Astrocyte of the cerebellum (primary cell): ENCODE measurements at places on chromosomes 13 and 19.

- no peak for DNase-seq
Measured at GRCh38 chr13:38167164-38167822, 182.4 kb upstream of the UFM1 start.

GRCh38 chr19:15276620-15277215, 44.5 kb upstream of the EPHX3 start:
- no peak for DNase-seq

DNA sequence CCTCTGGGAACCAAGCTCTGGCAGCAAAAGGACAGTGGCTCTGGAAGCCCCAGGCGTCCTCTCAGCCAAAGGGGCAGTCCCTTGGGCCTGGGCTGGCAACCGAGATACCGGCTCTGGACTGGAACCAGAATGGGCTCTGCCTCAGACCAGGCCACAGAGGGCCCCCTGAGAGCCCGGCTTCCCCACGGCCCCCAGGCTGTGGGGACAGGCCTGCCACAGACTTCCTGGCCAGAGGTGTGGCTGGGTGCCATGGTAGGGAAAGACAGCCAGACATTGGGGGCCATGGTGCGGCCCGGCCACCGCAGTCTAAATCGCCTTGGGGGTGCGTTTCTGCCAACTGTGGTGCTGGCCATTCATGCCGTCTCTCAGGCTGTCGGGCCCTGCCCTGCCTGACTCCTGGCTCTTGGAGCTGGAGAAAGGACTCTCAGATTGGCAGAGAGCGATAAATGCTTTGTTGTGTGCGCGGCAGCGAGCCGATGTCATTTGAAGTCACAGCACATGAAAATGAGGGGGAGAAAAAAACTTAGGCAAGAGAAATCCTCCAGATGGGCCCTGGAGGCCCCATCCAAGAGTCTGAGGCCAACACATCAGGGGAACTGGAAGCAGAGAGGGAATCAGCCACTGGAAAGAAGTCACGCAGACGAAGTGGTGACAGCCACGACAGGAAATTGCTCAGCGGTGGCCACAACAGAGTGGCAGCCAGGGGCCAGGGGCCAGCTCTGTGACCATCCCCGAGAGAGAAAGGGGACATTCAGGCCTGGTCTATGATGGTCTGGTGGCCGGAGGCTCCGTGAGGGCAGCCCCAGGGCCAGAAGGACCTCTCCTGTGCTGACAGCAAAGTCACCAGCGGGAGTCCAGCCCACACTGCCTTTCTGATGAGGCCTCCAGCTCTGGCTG, 26.5 kb downstream of the SH3GL1 start:
- no peak for DNase-seq

- no peak for DNase-seq
Measured at GRCh38 chr19:55460670-55461258, 678 bp downstream of the ISOC2 start.

DNA sequence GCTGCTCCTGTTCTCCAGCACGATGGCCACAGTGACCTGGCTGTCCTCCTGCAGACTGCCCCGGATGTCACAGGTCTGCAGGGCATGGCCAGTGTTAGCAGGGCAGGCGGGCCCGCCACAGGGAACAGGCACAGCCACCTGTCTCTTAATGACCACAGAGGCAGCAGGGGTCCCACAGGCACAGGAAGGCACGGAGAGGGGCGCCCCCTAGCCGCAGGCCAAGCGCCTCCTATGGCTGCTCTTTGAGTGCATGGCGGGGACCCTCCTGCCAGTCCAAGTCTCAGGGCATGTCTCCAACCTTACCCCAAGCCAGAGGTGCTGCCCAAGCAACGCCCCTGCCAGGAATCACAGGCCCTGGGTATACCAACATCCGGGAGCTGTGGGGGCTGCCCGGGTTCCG, 14.1 kb downstream of the IZUMO4 start:
- DNase-seq = no peak

DNA sequence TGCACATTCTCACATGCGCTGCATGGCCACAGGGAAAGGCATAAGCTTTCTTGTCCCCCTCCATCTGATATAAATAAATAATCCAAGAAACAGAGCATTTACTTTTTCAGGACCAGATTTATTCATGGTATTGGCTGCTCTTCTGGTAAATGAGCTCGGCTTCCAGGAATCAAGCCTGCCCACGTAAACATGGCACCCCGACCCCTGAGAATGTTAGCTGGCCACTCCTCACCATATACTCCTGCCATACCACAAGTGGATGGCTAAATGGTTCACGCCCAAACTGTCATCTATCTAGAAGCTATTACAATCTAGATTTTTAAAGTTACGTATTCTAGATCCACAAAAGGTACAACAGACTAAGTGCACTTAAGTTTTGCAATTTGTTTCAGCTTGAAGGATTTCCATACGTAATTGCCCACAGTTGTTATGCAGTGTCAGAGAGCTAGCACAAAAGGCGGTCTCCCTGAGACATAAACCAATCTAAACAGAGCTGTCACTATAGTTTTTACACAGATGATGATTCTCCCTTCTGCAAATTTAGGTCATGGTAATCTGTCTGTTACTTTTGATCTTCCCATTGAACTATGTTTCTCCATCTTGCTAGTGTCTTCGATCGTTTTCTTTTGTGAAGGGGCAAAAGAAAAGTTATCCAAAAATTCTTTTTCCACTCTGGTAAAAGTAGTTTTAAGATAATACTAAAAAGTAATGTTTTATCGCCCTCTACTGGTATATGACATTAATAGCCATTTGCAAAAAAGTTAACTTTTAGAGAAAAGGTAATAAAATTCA, 16.2 kb upstream of the FOXO1 start:
- no peak for DNase-seq

DNA sequence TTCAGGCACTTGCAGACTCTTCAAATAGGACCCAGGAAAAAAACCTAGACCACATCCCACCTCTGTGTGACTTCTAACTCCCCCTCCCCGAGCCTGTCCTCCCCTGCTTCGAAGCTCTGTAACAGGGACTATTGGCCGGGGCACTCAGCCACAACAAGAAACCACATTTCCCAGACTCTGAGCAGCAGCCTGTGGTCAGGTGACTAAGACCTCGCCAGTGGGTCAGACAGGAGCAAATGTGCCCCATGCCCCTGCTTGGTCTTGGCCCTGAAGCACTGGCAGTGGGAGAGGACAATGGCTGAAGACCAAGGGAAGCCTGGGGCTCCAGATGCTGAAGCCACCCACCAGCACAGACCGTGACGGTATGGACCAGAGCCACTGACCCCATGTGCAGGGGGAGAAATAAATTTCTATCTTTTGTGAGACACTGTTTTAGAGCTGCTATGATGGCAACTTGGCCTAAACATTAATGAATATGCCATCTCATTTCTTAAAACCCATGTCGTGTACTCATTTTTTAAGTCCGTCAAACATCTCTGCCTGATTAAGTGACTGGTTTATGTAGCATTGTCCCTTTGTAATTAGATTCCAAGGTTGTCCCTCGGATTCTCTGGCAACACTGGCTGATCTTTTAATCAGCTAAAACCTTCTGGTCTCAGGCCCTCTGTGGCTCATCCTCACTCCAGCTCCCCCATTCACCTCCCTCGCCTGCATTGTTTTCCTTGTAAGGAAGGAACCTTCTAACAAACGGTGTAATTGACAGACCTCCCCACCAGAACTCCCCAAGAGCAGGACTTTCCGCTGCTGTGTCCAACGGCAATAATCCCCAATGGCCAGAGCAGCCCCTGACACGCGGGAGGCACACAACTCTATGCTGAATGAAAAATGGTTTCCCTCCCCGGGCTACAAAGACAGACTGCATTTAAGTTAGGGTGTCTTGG, 98.4 kb downstream of the STK24 start:
- peak; percentile 63 for DNase-seq

DNA sequence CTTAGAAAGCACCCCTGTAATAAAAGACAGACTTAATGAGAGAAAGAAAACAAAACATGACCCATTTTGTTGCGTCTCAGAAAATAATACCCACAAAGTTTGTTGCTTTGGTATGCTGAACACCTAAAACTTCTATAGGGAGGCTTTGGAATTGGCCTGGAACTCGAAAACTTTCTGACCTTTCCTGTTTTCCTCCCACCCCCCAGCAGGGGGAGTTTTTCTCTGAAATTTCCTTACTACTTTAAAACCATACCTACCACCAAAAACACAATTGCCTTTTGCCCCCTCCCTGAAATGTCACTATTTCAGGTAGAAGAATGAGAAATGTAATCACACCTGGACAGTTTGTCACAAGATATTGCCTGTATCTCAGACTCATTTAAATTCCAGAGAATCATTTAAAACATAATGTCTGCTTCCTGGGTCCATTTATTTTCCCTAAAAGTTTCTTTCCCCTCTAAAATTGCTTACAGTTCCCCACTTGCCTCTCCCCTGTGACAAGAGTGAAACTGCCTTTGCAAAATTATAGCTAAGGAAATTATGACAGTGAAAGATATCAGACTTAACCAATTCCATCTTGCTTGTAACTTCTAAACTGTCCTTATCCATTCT, 2700.2 kb downstream of the PCDH9 start:
- DNase-seq = no peak

DNA sequence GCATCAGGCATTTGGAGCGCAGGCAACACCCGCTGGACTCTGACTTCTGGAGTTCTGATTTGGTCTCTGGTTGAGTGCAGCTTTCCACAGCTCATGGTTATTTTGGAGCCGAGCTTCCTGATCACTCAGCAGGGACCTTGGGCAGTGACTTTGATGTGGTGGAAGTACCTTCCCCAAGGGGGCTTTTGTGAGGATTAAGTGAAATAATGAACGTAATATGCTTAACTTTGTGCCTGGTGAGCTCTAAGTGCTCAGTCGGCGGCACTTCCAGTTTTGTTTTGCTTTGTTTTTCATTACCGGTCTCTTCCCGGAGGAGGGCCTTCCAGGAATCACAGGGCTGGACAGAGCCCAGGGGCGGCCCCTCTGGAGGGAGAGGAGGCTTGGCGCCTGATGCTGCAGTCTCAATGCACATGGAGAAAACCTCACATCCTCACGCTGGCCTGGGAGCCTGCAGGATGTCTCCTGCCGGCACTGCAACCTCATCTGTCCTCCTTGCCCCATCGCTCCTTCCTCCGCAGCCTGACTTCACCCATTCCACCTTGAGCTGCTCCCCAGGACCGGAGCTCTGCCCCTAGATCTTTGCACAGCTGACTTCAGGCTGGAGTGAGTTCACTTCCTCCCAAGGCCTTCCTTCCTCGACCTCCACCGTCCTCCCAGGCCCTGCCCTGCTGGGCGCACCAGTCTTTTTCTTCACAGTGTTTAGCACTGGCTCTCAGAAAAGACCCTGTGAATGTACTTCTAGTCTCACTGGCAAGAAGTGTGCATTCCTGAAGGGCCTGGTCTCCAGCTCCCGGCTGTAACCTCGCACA, 1.5 kb downstream of the PLEKHF1 start:
- peak; percentile 73 for DNase-seq

DNA sequence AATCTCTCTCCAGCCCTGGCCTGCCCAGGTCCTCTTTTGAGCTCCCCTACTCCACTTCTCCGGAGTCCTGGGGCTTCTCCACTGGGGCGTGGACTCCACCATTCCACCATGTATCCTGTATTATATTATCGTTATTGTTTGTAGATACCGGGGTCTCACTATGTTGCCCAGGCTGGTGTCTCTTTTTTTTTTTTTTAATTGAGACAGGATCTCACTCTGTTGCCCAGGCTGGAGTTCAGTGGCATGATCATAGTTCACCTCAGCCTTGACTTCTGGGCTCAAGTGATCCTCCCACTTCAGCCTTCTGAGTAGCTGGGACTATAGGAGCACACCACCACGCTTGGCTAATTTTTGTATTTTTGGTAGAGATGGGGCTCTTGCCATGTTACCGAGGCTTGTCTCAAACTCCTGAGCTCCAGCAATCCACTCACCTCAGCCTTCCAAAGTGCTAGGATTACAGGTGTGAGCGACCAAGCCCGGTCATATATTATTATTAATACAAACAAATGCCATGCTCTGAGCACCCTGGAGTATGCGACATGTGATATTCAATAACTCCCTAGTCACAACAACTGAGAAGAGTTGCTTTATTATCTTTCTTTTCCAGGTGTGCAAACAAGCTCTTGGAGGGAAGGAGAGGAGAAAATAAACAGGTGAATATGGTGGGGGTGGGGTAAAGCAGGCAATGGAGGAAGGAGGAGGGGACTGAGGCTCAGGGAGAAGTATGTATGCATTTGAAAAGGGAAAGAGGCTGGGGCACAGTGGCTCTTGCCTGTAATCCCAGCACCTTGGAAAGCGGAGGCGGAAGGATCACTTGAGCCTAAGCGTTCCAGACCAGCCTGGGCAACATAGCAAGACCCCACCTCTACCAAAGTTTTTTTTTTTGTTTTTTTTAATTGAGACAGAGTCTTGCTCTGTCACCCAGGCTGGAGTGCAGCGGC, 2.8 kb upstream of the CERS4 start:
- DNase-seq = no peak

DNA sequence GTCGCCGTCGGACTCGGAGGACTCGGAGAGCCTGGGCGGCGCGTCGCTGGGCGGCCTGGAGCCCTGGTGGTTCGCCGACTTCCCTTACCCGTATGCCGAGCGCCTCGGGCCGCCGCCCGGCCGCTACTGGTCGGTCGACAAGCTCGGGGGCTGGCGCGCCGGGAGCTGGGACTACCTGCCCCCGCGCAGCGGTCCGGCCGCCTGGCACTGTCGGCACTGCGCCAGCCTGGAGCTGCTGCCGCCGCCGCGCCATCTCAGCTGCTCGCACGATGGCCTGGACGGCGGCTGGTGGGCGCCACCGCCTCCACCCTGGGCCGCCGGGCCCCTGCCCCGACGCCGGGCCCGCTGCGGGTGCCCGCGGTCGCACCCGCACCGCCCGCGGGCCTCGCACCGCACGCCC, 2.5 kb upstream of the GRWD1 start:
- DNase-seq = no peak

GRCh38 chr13:44163108-44163507, 210.5 kb upstream of the SERP2 start:
- DNase-seq = no peak

DNA sequence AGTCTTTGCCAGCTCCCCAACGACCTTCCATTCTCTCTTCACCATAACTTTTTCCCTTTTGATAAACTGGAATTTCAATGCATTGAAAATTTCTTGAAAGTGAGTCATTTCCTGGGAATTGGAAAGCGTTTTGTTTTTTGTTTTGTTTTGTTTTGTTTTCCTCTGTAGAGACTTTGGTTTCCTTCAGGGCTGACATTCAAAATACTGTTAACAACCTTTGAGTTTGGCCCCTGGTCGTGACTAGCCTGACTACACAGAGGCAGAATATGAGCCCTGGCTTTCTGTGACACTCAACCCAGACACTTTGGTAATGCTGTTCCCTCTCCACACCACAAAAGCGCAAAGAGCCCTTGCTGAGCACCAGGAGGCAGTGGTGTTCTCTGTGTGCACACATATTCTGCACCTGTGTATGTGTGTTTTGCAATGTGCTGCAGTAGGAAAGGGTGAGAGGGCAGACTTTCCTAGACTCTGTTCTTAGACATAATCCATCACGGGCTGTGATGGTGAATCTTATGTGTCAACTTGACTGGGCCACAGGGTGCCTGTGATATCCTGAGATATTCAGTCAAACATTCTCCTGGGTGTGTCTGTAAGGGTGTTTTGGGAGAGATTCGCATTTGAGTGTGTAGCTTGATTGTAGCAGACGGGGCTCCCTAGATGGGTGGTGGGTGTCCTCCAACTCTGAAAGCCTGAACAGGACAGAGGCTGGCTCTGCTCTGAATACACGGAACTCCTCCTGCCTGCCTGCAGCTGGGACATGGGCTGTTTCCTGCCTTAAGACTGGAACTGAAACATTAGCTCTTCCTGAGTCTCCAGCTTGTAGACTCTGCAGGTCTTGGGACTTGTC, 29.5 kb upstream of the ANKRD10 start:
- DNase-seq = peak; percentile 29

GRCh38 chr19:30402436-30403202, 30.4 kb downstream of the ZNF536 start:
- DNase-seq = no peak
